RWPE1 (cell line): ENCODE measurements at places on chromosomes 12 and 14.

DNA sequence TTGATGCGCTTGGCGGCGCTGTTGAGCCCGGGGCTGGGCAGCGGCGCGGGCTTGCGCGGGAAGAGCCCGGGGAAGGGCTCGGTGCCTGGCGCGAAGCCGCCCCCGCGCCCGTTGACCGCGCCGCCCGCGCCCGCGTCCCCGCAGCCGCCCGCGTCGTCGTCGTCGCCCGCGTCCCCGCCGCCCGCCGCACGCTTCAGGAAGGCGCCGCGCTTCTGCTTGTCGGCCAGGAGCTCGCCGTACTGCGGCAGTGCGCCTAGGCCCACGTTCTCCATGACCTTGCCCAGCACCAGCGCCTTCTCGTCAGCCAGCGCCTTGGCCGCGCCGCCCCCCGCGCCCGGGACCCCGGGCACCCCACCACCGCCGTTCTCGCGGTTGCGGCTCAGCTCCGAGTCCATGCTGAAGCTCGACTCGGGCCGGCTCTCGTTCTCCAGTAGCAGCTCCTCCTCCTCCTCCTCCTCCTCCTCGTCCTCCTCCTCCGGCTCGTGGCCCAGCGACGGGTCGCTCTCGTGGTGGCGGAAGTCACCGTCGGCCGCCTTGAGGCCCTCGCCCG lies 97.2 kb downstream of the BCL11B start:
- no peak for DNase-seq

- DNase-seq, result no peak
Measured at GRCh38 chr12:119693511-119693910, 25.6 kb downstream of the PRKAB1 start.

DNA sequence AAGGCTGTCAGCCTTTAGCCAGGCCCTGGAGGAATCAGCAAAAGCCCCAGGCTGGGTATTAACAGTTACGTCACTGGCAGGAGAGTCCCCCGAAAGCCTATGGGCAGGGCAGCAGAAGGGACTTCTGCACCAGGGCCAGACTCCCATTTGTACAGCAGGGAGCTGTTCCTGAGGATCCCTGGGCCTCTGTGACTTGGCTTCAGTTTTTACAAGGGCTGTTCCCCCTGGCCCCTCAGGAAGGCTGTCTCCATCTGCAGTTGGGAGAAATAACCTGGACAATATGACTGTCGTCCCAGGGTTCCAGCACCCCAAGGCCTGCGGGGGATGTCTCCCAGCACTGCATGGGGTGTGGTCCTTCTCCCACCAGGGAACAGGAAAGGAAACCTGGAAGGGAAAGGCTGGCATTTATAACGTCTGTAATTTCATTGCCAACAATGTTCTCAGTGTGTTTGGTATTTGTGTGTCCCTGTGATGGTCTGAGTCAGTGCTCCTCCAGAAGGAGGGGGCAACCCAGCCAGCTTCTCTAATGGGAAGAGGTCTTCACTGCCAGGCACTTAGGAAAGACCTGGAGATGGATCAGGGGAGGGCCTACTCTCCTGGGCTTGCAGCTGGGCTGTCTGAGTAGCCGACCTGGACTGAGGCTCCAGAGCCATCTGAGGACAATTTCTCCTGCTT lies 42.4 kb downstream of the ERH start:
- no peak for DNase-seq

GRCh38 chr12:104354167-104354867 lies 50.8 kb downstream of the EID3 start:
- no peak for DNase-seq

DNA sequence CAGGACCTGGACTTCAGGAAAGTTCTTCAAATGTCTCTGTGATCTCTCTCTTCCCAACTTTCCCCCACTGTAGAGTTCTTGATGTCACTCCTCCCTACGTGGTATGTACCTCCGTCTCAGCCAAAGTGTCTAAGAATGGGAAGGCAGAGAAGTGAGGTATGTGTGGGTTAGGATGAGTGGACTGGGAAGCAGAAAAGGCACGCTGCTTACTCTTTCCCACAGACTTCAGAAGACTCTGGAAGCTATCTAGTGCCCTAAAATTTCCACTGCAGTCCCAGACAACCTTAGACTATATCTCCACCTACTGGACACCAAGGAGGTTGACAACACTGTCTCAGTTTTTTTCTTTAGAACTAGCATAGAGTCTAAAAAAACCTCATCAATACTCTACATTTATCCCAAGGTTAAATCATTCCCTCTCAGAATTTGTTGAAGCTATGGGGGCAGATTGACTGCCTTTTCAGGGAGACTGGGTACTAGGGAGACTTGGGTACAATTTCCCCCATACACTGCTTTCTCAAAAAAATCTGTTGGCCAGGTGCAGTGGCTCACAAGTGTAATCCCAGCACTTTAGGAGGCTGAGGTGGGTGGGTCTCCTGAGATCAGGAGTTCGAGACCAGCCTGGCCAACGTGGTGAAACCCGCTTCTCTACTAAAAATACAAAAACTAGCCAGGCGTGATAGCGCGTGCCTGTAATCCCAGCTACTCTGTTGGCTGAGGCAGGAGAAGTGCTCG lies 20.6 kb upstream of the ITGA5 start:
- peak; percentile 69 for DNase-seq

- no peak for DNase-seq
Measured at GRCh38 chr14:99576761-99577705, 27.0 kb downstream of the CCDC85C start.

GRCh38 chr12:59452259-59452658 lies 143.6 kb upstream of the SLC16A7 start:
- DNase-seq, result peak; percentile 75

- DNase-seq, result peak; percentile 99
Measured at GRCh38 chr12:89352492-89353187, at the start of gene DUSP6. DUSP6 (minus strand) TSS chr12:89352501; CDS start chr12:89352039, 462 bp downstream.

DNA sequence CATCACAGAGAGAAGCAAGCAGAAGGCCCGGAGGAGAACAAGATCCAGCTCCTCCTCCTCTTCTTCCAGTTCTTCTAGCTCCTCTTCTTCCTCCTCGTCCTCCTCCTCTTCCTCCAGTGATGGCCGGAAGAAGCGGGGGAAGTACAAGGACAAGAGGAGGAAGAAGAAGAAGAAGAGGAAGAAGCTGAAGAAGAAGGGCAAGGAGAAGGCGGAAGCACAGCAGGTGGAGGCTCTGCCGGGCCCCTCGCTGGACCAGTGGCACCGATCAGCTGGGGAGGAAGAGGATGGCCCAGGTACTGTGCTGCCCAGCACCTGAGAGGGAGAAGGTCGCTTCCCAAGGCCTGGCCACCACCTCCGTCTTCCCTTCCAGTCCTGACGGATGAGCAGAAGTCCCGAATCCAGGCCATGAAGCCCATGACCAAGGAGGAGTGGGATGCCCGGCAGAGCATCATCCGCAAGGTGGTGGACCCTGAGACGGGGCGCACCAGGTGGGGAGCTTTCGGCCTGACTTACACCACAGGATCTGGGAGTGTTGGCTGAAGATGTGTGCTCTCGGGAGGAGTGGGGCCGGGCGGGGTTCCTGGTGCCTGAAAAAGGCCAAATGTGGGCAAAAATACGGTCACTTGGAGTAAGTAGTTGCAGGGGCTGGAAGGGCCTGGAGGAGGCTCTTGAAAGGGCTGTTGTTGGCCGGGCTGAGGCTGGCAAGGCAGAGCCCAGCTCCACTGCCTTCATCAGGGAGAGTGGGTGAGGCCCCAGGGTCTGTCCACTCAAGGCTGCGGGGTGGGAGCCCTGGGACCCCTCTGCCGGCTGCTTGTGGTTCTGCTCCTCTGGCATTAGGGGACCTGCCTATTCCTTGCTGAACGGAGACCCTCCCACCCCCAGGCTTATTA lies 1.4 kb downstream of the ARL6IP4 start:
- DNase-seq, result no peak

DNA sequence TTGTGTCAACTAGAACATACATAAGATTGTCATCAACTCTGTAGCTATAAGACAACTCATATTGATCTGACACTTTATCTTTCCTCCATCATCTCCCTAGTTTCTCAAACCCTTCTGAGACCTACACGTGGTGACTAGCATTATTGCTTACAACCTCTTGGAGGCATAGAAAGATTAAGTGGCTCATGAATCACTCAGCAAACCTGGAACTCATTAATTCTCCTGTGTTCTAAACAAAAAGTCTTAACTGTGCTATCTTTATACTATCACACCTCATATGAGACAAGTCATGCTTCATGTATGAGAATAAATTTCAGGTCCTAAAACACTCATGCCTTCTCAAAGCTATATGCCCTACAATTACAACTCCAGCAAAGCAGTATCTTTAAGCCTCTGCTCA lies 408.6 kb upstream of the SYT1 start:
- DNase-seq, result no peak

GRCh38 chr14:66152747-66153146 lies 333.4 kb upstream of the CCDC196 start:
- DNase-seq, result no peak

GRCh38 chr14:25121337-25122129 lies 71.6 kb upstream of the STXBP6 start:
- no peak for DNase-seq

DNA sequence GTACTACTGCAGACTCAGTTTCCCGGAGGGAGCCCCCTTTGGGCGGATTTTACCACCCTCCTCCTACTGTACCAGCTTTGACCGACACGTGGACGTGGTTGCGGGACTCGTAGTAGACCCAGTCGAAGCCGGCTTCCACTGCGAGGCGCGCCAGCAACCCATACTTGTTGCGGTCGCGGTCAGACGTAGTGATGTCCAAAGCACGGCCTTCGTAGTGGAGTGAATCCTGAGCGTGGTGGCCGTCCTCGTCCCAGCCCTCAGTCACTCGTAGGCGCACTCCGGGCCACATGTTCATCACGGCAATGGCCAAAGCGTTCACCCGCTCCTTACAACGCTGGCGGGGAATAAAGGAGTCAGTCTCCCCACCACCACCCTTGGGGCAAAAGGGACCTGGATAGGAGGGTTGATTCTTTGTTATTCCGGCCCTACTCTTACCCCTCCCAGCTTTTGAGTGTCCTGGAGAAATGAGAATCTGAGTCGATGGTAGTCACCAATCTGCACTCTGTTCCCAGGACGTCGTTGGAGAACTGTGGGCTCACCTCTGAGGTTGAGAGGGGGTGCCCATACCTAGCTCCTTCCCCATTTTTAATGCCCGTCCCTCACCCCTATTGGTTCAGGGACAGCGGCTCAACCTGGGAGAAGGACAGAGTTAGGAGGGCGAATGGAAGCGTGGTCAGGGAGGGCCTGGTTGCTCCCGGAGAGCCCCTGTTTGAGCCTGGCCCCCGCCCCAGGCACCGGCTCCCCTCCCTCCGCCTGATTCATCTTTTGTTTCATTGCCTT lies 3.4 kb downstream of the DHH start:
- no peak for DNase-seq

DNA sequence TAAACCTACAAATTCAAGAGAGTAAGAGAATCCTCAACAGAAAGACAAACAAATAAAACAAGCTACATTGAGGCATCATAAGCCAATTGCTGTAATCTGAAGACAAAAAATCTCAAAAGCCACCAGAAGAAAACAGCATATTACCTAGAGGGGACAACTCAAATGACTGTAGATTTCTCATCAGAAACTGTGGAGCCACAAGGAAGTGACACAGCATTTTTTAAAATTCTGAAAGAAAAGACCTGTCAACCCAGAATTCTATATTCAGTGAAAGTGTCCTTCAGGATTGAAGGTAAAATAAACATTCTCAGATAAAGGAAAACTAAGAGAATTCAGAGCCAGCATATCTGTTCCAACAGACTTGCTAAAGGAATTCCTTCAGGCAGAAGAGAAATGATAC lies 147.8 kb upstream of the DHRS4 start:
- no peak for DNase-seq

- peak; percentile 38 for DNase-seq
Measured at GRCh38 chr14:39015360-39015961, 87.6 kb downstream of the SEC23A start.

GRCh38 chr12:122862872-122863701 lies 27.8 kb downstream of the HIP1R start:
- DNase-seq, result no peak

DNA sequence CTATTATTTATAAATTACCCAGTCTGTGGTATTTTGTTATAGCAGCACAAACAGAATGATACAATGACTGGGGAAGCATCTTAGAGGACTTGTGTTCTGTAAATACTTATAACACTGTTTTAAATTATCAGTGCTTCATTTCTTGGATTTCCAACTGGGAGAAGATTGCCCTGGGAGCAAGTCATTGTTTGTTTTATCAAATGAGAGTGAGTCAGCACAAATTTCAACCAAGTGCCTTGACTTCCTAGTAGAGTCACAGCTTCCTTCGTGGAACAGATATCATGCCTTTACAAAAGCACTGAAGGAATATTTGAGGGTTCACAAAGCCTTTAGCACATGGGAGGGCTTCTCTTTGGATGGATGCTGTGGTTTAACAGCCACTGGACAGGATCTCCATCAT lies 234.1 kb downstream of the KTN1 start:
- DNase-seq, result no peak

DNA sequence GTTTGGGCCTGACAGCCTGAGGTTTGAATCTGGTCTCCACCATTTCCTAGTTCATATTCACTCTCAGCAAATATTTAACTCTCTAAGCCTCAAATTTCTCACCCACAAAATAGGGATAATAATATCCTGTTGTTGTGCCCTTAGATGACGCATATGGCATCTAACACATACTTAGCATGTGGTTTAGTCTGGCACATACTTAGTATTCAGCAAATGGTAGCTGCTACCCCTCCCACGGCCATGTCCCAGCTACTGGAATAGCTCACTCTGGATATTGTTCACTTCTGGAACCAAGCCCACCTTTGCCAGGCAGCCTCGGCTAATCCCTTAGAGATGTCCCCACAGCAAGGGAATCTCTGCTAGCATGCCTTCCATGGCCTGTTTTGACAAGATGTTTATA lies 53.3 kb downstream of the BICD1 start:
- no peak for DNase-seq

- no peak for DNase-seq
Measured at GRCh38 chr12:130347588-130347987, 9.9 kb downstream of the PIWIL1 start.

DNA sequence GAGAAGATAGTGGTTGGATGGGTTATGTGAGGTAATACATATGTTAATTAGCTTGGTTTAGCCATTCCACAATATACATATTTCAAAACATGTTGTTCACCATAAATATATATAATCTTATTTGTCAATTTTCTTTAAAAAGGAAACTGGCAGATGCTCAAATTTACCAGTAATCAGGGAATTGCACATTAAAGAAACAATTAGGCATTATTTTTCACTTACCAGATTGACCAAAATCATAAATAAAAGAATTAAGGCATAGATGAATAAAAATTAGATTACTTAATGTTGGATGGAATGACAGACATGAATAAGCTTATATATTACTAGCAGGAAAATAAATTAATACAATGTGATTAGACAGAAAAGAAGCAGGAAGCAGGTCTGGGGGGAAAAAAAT lies 147.2 kb downstream of the PLEKHA5 start:
- no peak for DNase-seq

DNA sequence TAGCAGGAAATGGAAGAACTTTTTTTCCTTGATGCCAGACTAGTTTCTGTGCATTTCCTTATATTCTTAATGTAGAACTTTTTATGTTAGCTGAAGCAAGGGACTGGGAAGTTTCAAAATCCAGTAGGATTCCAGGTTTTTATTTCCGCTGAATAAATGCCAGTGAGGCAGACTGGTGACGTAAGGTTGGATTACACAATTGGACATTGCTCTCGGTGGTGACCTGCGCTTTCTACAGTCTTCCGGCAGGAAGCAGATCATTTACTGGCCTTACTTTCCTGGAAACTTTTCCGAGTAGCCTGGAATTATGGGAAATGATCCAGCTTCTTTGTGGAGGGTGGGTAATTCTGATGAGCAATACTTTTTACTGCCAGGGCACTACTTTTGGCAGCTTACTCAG lies 3.6 kb downstream of the IFT43 start:
- DNase-seq, result no peak

- no peak for DNase-seq
Measured at GRCh38 chr12:110935588-110935987, 15.2 kb upstream of the MYL2 start.
